ENCODE measurements at places on chromosomes 4 and X. TPM values are rescaled to one million over a fixed set of nuclear protein-coding genes. Genes with fewer than 3 reads are reported as not detected.

GRCh38 chrX:16953606-16954211 is 7.3 kb downstream of the REPS2 start:
- peaks cover 15% of the 10 kb centered on the region for H3K27me3 ChIP-seq
- DNase-seq = no peak
- H3K36me3 ChIP-seq = no peaks in the 10 kb centered on the region
- H3K4me3 ChIP-seq = no peak overlapping the region

DNA sequence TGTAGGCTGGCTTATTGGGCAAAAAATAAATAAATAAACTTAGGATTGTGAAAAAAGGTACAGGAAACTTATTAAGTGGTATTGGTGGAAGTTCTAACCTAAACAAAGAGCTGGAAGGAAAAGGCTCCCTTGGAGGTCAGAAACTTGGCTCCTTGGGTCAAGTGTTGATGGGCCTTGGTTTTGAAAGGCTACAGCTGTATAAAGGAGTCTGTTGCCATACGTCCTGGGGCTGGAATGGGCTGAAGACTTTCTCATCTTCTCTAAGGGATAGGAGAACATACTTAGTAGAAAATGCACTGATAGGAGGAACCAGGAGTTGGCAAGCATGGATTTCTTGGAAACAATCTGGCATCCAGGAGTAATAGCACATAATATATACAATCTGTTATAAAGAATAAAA is 56.6 kb downstream of the PDLIM5 start:
- no peak overlapping the region for H3K27ac ChIP-seq
- no peak overlapping the region for H3K4me3 ChIP-seq
- DNase-seq = no peak
- no peaks in the 10 kb centered on the region for H3K36me3 ChIP-seq

DNA sequence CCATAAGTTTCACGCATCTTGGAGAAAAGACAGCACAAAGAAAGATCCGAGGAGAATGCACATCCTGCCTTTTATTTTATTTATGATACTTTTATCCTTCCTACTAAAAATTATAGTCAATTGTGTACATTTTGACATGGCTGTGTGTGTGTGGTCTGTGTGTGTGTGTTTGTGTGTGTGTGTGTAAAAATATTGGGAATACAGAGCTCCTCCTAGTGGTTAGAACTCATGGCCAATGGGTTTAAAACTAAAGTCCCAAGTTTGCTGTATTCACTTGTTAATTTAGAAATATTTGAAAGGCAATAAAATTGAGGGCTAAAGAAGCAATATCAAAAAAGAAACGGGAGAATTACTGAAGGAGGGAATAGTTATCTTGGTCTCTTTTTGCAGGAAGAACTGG is 47.5 kb downstream of the NKX6-1 start:
- peaks cover 5% of the 10 kb centered on the region for H3K27me3 ChIP-seq
- no peaks in the 10 kb centered on the region for H3K36me3 ChIP-seq
- H3K27ac ChIP-seq = no peak overlapping the region

The FNIP2 gene
- 16.4 TPM for total RNA-seq

Data from activated CD4-positive, alpha-beta T cell treated with anti-CD3 and anti-CD28 coated beads, Interleukin-2, amount 10 ng/mL, durations not matched to agents 7 days and 5 days (primary cell).